Cerebellar nuclear complex (tissue), 1 donor: ENCODE measurements at places on chromosomes 13 and 19.

DNA sequence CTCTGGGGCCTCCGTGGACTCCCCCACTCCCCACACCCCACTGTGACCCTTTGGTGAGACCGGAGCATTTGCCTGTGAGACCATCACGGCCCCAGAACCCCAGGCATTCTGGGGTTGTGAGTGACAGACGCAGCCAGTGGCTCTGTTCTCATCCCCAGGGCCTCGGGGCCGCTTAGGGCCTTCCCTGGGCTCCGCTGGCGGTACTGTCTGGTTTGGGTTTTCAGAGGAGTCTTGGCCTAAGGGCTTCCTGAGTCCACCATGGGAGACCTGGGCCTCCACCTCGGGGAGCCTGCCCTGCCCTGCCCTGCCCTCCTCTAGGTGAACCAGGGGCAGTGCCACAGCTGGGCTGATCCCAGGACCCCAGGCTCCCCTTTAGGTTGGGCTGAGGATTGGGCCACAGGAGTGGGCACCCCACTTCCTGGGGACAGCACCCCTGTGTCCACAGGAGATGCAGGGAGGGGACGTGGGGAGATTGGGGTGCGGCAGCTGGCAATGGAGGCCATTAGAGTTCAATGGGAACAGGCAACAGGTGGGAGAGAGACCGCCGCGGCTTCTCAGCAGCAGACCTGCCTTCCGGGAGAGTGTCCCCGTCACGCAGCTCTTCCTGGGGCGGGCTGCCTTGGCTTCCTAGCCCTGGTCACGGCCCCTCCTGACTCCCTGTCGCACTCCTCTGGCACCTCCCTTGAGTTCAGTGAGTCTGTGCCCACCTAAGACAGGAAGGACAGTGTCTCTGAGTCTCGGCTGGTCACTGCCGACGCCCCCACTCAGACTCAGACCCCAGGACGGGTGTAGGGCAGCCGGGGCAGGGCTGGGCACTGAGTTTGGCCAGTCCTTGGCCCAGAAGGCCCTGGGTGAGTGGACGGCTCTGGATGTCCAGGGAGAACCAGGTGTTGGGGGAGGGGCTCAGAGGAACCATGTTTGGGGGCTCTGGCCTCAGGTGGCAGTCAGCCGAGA, 164.1 kb downstream of the KDM4B start:
- DNase-seq: no peak

GRCh38 chr13:42751693-42752092, 29.7 kb upstream of the FAM216B start:
- DNase-seq: no peak

DNA sequence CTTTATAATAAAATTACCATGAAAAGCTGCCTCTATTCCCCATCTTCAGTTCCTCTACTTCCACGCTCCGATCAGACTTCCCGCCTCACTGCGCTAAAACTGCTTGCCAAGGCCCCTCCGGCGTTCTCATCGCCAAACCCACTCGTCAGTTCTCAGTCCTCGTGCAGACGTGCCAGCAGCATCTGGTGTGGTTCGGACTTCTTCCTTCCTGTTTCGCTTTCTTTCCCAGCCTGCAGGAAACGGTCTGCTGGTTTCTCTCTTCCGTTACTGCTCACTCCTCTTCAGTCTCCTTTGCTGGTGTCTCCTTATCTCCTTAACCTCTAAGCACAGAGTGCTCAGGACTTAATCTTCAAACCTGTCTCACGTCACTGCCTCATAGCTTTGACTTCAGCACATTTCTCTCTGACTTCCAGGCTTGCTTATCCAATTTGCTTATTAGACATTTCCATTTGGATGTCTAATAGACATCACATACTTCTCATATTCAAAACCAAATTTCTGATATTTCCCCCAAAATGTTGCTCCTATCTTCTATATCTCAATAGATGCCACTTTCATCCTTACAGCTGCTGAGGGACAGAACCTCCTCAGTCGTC, 40.3 kb downstream of the RCBTB2 start:
- no peak for DNase-seq

- DNase-seq: no peak
Measured at GRCh38 chr19:18437491-18438330, at the start of gene ISYNA1. ISYNA1 (minus strand) TSS chr19:18438133; CDS start chr19:18437979, 154 bp downstream.

DNA sequence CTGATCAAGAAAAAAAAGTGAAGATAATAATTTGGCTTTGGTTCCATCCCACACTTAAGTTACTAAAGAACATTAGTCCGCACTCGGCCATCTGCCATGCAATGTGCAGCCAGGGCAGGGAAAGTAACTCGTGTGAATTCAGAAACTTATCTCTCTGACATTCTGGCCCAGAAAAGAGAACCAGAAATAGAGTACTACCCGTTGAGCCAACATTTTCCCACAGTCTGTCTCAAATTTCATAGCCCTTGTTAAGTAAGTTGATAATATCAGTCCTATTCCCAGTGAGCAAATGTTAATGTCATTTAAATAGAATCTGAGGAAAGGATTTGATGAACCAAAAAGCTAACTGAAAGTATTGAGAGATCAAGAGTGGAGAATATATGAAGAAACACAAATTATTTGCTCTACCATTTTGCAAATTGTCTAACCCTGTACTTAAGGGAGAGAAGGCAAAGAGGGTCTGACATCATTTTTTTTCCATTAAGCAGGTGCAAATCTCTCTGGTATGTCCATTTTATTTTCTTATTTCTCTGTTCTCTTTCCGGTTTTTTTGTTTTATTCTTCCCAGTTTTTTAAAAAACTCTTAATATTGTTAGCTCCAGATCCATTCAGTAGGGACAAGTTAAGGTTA, 156.3 kb downstream of the NDFIP2 start:
- DNase-seq: no peak

DNA sequence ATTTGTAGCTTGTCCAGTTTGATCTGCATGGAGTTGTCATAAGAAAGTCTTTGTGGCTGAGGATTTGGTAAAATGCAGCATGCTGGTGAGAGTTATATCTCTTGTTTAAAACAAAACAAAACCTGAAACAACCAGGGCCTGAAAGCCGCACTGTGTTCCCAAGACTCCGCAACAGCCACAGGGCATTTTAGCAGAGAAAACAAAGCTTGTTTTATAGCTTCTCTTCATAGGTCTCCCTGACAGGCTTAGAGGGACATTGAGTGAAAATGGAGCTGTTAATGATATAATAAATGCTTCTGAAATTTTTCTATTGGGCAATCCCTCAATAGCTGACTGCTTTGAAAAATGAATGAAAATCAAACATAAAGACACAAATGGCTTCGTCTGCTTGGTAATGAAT, 148.7 kb upstream of the RNF113B start:
- no peak for DNase-seq

DNA sequence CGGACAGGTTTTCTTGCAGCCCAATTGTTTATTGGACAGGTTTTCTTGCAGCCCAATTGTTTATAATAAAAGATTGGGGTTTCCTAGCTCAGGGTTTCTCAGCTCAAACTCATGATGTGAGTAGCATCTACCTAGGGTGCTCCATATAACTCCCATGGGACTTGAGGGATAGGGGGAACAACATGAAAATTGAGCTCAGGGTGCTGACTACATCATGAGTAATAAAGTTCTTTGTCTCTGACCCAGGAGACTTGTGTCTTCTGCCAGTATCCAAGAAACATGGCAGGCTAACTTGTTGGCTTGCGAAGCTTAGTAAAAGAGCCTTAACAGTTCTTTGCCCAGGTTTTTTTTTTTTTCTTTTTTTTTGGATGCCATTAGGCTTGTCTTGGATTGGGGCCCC, 59.2 kb upstream of the MYCBP2 start:
- no peak for DNase-seq

DNA sequence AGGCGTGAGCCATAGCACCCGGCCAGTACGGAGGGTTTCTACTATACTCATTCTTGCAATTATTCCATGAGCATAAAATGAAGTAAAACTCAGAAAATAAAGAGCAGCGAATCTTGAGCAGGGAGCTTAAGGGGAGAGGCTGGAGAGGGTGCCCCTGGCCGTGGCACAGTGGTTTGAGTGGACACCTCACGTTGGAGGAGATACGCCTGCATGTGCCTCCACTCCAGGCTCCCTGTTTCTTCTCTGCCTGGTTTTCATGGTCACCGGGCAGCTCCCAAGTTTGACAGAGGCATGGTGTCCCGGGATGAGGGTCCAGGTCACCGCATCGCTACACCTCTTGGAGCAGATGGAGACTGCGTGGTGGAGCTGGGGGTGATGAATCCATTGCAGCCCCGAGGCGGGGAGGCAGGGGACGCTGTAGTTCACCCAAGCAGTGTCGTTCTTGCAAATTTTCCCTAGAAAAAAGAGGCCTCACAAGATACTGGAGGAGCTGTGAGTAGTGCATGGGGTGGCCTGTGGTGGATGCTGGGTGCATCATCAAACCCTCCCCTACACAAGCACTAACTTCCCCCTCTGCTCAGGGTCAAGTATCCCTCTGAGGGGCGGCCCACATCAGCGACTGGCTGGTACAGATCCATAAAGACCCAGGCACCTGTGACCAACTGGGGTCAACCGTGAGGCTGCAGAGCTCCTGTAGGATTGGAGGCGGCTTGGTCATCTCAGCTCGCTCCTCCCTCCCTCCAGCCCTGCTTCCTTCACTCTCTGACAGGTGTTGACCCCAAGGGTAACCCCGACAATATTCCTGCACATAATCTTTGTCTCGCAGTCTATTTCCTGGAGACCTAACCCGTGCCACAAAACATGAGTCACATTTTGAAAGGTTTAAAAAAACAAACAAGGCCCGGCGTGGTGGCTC, 3.6 kb upstream of the MIER2 start:
- no peak for DNase-seq

DNA sequence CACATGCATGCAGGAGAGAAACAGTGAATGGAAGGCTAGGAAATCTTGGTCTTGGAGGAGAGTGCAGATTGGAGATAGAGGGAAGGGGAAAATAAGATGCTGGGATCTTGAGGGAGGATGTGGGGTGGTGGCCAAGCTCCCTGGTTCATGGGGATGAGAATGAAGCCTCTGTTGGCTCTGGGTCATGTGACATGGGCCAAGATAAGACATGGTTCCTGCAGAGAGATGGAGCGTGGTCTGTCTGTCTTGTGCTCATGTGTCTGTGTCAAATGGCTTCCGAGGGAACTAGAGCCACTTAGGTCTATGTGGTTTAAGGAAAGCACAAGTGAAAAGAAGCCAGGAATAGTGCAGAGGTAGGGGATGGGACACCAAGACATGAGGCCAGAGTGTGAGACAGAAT, 30.8 kb upstream of the FFAR2 start:
- no peak for DNase-seq

DNA sequence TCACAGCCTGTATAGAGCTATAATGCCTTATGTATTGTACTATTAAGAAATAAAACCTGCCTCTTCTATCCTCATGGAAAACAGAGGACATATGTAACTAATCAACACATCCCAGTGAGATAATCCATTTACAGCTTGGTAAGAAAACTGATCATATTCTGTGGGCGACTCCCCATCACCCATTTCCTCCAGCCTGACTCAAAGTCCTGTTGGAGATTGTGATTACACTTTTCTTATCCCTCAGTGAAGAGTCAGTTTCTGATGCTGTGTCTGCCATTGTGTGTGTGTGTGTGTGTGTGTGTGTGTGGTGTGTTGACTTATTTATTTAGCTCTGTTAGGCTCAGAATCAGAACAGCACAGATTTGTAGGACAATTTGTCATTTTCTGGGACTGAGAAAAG, 212.8 kb downstream of the FGF9 start:
- no peak for DNase-seq

- DNase-seq: no peak
Measured at GRCh38 chr19:55092423-55093318, 17.0 kb downstream of the EPS8L1 start.

DNA sequence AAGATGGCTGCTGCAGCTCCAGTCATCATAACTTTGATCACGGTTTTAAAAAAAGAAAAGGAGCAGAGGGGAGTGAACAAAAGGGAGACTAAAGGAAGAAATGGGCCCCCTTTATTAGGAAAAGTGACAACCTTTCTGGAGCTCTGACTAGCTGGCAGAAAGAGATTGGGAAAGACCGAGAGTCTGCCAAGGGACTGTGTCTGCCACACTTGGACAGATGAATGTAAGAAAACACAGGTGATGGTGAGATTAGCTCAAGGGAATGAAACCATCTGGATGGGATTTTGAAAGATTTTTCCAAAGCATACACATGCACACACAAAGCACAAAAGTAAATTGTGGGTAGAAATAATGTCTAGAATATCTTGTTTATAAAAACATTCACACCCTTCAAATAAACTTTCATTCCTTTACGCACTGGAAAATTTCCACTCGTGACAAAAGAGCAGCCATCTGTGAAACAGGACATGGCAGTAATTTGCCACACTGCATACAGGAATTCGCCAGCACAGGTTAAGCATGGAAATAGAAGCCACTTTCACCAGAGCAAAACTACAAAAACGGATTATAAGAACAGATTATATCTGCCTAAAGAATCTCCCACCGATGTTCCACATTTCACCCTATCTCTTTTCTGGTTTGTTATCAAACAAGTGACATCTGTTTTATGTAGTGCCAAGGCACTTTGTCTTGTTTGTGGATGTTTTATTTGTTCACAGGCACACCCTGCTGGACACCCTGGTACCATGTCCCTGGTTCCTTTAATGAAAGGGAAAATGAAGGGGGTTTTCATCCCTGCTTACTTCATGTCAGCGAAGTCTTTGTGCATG, 819.5 kb downstream of the DIAPH3 start:
- no peak for DNase-seq

DNA sequence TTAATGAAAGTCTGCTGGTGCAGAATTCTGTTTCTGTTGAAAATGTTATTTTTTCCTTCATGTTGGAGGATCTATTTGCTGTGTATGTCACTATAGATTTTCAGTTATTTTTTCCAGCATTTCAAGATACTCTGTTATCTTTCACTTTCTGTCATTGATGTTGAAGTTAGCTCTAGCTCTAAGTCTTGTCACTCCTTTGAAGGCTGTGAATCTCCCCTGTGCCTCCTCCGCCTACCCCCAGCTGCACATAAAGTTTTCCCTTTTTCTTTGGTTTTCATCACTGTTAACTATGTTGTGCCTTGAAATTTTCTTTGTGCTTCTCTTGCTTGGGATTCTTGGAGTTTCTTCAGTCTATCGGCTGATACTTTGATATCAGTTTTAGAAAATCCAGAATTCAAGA, 20.8 kb downstream of the URI1 start:
- no peak for DNase-seq

DNA sequence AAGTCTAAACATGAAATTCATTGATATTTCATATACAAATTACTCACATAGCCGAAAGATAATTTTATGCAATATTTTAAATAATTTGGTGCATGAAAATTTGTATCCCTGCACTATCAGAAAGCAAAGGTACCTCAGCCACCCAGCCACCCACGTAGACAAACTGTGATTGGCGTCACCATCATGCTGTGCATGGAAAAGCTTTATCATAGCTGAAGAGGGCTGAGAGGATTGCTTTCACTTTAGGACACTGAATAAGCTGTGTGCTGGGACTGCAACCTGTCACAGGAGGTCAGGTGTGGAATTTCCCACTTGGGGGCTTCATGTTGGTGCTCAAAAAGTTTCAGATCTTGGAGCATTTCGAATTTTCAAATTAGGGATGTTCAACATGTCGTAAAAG, 96.3 kb downstream of the MYCBP2 start:
- DNase-seq: no peak

GRCh38 chr13:19836472-19836871, 27.0 kb downstream of the ZMYM5 start:
- DNase-seq: no peak

DNA sequence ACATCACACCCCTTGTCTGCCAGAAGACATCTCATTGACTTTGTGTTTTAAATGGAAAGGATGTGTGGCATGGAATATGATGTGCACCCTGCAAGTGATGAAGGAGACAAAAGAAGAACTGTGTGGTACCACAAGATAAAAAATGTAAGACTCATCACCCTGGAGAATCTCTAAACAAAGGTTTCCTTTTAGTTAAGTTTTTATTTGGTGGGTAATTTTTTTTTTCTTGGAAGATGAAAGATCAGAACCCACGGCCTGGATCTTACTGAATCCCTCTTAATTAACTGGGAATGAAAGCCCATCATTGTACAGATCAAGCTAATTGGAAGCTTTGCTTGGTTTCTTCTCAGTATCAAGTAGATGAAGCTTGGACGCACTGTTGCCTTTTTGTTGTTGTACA, 129.6 kb downstream of the DCLK1 start:
- no peak for DNase-seq
